CD4-positive, alpha-beta T cell treated with Interleukin-4 for 4 hours (primary cell): ENCODE measurements at places on chromosomes 2 and 18.
A peak's percentile ranks its signal among the peaks of the same experiment; 100 is the strongest.

GRCh38 chr2:180416627-180417026 lies 409.5 kb upstream of the CWC22 start:
- DNase-seq, result no peak

DNA sequence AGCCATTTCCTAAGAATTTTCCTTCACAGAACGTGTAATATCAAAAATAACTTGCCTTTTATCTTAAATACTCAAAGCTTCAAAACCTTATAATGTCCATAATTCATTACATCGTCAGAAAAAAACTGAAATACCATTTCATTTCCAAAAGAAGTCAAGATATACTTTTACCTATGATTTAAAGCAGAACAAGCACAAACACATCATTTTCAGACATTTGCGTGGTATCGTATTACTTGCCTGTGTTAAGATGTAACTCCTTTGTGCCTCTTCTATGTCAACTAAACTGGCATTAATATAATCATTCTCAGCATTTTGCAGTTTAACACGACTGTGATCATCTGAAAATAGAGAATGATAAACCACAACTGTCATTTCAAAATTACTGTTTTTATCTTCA lies 47.5 kb downstream of the PTPN2 start:
- DNase-seq, result no peak

DNA sequence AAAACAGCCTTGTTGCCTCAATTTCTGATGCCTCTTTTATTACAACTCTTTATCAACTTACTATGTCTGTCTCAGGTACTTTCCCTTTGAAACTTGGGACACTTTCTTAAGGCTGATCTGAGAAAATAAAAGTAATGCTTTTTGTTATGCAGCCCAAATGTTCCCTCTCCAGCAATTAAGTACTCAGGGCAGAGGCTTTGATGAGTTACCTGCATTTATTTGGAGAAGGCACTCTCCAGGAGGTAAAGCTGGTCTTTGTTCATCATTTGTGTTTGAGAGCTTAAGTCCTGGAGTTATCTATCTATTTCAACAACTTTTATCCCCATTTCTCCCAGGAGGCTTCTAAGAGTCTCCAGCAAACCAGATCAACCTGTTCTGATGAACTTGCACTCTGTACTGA lies 259.2 kb downstream of the ASXL3 start:
- no peak for DNase-seq

DNA sequence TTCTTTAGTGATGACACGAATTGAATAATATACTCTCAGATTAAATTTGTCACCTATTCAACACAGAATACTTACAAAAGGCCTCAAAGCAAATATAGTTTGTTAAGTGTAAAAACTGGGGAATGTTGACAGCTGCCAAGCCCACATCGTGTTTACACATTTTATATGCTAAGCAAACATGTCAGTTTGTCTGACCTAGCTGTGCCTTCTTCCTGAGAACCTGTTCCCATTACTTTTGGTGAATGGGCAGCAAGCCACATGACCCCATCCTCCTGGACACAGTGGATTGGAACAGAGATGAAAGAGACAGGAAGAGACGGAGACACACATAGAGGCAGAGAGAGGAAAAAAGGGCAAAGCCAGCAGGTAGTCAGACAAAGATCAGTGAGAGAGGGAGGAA lies 22.9 kb upstream of the CUL3 start:
- no peak for DNase-seq

GRCh38 chr18:6830916-6831315 lies 101.4 kb downstream of the ARHGAP28 start:
- DNase-seq, result no peak

DNA sequence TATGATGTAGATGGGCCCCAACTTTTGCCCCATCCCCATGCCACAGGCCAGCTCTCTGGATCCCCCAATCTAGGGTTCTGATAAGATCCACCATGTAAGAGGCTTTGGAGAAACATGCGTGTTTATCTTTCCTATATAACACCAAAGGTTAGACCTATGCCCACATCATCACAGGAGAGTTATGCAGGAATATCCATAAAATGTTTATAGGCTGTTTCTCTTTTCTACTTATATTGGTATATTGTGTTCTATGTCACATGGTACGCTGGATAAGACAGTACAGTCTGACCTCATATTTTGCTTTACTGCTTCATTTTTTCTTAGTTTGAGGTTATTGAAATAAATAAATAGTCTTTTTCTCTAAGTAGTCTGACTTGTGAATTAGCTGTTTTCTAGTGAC lies 1013.9 kb upstream of the GYPC start:
- no peak for DNase-seq

DNA sequence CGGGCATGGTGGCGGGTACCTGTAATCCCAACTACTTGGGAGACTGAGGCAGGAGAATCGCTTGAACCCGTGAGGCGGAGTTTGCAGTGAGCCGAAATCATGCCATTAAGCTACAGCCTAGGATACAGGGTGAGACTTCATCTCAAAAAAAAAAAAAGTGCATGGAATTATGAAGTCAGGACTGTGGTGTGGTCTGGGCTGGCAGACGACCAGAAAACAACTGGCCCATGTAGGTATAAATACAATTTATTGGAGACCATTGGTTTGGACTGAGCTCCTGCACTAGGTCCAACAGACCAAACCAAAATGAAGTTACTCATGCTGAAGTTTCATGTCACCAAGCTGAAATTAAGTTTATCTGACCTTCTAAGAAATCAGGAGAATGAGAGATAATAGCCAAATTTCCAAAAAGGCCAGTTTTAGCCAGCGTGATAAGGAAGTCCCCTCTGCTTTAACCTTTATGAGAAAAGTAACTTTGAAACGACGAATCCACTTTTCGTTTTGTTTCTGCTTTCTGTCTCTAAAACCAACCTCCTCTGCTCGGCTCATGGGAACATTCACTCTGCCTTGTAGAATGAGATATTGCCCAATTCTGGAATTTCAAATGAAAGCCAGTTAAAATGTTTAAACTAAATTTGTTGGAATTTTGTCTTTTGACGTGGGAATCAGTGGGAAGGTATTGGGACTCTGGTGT lies 17.7 kb upstream of the RAB10 start:
- DNase-seq, result no peak

GRCh38 chr2:13050764-13051163 lies 334.0 kb downstream of the TRIB2 start:
- DNase-seq, result no peak

DNA sequence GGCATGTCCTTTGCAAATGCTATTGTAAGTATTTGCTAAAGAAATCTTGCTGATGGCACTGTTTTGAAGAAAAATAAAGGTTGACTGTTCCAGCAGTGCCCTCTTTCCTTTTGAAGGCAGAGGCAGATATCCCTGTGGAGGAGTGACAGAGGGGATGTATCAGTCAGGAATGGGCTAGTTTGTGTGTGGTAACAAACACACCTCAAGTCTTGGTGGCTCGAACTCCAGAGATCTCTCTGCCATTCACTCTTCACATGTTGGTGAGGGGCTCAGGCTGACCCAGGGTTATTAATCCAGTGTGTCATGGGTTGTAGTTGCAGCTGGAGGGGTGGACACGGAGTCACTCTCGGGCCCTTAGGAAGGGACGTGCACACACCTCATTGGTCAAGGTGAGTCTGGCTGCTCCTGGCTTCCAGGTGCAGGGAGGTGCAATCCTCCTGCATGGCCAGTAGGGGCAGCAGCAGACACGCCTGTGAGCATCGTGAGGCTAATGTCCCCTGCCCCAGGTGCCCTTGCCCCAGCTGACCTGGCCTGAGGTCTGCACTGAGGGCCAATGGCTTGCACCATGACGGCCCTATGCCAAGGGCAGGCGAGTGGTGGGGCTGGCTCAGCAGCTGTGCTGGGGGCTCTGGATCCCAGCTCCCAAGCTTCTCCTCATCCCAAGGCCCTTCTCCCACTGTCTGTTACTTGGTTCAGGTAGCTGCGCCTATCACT lies 146.5 kb downstream of the ASB1 start:
- DNase-seq, result no peak

DNA sequence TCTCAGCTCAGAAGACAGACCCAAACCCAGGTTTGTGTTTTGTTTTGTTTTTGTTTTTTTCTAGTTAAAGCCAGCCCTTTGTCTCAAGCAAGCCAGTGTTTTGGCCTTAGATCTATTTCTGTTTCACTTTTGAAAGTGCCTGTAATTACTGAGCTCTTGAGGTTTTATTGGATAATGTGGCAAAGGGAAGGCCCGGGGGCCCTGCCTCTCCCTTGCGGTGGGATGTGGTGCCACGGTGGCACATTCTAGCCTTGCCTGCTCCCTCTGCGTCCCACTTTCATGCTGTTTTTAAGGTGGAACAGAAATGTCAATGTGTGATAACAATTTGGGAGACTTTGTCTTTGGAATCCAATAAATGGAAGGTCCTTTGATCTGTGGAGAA lies 2.5 kb downstream of the HPCAL1 start:
- peak; percentile 42 for DNase-seq

DNA sequence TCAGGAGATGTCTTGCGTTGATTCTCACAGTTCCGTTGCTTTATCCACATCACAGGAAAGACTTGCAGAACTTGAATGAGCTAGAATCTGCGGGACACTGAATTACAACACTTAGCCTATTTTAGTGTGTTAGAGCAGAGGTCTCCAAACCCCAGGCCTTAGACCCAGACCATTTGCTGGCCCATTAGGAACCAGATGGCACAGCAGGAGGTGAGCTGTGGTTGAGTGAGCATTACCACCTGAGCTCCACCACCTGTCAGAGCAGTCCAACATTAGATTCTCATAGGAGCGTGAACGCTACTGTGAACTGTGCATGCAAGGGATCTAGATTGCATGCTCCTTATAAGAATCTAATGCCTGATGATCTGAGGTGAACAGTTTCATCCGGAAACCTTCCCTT lies 3.8 kb downstream of the MRPL30 start:
- no peak for DNase-seq

DNA sequence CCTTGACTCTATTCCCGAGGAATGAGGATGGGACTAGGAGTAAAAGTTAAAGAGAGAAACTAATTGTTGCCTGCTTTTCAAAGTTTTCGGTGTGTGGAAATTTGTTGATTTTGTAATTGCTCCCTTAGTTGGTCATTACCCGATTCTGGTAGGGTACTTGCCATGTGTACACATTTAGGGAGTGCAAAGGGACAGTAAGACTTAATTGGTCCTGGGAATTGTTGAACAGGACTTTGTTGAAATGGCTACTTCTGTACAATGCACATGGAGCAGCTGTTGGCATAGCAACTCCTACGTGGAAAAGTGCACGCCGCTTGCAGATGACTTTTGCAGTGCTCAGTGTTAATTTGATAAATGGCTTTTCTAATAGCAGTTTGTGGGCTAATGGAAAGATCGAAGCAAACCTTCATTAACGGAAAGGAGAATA lies 22.9 kb downstream of the EPAS1 start:
- DNase-seq, result no peak

GRCh38 chr2:229407170-229407569 lies 136.1 kb upstream of the PID1 start:
- no peak for DNase-seq

GRCh38 chr2:176158855-176159662 lies 2.0 kb downstream of the HOXD3 start:
- no peak for DNase-seq

- no peak for DNase-seq
Measured at GRCh38 chr2:5125017-5125730, 567.0 kb upstream of the SOX11 start.

DNA sequence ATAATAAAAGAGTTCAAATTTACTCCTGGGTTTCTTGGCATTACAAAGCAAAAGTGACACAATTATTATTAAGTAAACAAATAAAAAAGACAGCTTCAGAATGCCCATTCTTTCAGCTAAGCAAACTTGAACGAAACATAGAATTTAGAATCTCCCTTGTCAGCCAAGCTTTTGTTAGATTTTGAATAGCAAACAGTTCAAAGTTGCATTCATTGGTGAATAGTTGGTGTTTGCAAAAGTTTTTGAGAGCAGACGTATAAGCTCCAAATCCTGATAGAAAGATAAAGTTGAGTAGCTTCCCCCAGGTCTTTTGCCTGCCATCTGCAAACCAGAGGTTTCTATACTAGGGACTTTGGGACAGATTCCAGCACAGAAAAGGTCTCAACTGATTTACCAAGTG lies 434.3 kb upstream of the TNP1 start:
- no peak for DNase-seq

DNA sequence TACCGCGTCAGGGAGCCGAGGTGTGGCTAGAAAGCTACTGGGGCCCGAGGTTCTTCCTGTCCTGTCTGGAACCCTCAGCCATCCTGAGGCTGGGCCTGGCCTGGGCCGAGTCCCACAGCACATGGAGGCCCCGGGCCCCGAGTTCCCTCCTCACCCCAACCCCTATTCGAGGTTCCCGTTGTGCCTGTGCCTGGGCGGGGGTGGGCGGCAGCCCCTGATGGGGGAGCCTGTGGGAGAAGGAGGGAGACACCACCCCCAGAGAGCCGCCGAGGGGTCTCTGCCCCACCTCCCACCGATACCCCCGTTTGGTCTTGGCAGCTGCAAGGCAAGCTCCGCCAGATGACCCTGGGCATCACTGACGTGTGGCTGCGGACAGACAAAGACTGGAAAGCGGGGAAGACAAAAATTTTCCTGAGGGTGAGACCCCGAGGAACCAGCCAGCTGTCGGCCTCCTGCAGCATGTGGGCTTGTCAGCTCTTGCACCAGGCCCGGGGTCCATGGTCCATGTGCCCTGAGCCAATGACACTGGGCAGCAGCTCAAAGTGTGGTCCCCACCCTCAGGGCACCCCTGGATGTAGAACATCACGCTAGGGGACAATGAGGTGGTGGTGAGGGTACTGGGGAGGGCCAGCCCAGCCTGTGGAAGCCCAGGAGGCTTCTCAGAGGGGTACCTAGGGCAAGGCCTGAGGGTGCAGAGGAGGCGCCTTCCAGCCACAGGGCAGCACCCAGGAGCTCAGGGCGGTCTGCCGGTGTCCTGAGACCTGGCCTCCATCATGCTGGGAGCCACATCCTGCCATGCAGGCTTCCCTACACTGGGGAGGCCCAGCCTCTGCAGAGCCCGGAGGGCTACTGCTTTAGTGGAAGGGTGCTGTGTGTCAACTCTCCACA lies 52.5 kb upstream of the GPR17 start:
- DNase-seq, result no peak
